ENCODE measurements at places on chromosomes 5 and 9.

- no peaks in the 10 kb centered on the region for H3K4me1 ChIP-seq
- H3K36me3 ChIP-seq = no peaks in the 10 kb centered on the region
- no peaks in the 10 kb centered on the region for H3K27me3 ChIP-seq
- H3K27ac ChIP-seq = no peak overlapping the region
- peak; percentile 62 for DNase-seq
Measured at GRCh38 chr5:61768692-61769281, 436.7 kb downstream of the ZSWIM6 start.

GRCh38 chr5:125367702-125368101 is 621.3 kb upstream of the ZNF608 start:
- no peak overlapping the region for H3K27ac ChIP-seq
- H3K27me3 ChIP-seq = no peaks in the 10 kb centered on the region
- no peak overlapping the region for H3K4me3 ChIP-seq
- no peak for DNase-seq

- H3K4me1 ChIP-seq = no peaks in the 10 kb centered on the region
- no peak overlapping the region for H3K27ac ChIP-seq
- no peak overlapping the region for H3K4me3 ChIP-seq
- H3K27me3 ChIP-seq = peaks cover 55% of the 10 kb centered on the region
Measured at GRCh38 chr5:135472141-135472540, 20.0 kb upstream of the TIFAB start.

GRCh38 chr5:162484986-162485385 is 417.4 kb downstream of the GABRG2 start:
- no peak overlapping the region for H3K27ac ChIP-seq
- H3K4me3 ChIP-seq = no peak overlapping the region
- H3K4me1 ChIP-seq = no peaks in the 10 kb centered on the region
- no peaks in the 10 kb centered on the region for H3K27me3 ChIP-seq

- no peaks in the 10 kb centered on the region for H3K4me1 ChIP-seq
- no peak for DNase-seq
- H3K27ac ChIP-seq = no peak overlapping the region
- H3K4me3 ChIP-seq = no peak overlapping the region
- no peaks in the 10 kb centered on the region for H3K36me3 ChIP-seq
- H3K27me3 ChIP-seq = peaks cover under 1% of the 10 kb centered on the region
Measured at GRCh38 chr9:107720501-107720900, 230.9 kb upstream of the KLF4 start.

- H3K27ac ChIP-seq = no peak overlapping the region
- no peak for DNase-seq
- peaks cover 7% of the 10 kb centered on the region for H3K36me3 ChIP-seq
Measured at GRCh38 chr5:154829589-154830218, 20.7 kb downstream of the FAXDC2 start.

DNA sequence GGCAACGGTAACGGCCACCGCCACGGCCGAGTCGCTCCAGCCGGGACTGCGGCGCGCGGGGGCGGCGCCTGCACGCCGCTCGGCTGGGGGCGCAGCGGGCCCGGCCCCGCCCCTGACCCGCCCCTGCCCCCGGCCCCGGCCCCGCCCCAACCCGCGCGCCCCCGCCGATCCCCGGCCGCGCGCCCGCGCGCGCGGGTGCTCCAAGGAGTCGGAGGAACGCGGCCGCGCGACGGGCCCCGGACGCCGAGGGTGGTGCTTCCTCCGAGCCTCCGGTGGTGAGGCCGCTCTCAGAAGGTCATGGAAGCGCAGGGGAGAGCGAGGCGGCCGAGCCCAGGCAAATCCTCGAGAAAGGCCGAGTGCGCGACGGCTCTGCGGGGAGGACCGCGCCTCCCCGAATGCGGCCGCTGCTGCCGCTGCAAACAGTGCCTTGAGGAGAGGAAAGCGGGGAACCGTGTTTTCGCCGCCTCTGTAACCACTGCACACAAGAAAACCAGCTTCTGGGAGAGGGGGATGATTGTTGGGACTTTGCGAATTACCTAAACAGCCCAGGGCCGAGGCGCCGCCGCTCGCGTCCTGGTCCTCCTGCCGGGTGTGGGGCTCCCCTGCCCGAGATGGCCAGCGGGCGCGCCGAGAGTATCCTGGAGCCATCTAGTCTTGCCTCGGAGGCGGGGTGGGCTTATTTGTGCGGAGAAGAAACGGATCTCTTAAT is at the start of gene LIFR:
TSS of gene LIFR (minus strand) at position 48 of the 709 bp plus-strand sequence. CDS start 25,999 bp downstream, outside the sequence.
- peak within 1 kb of the TSS; percentile 73 for H3K4me3 ChIP-seq
- no peaks in the 10 kb centered on the region for H3K27me3 ChIP-seq
- peaks cover 14% of the 10 kb centered on the region for H3K4me1 ChIP-seq
- DNase-seq = peak; percentile 89

DNA sequence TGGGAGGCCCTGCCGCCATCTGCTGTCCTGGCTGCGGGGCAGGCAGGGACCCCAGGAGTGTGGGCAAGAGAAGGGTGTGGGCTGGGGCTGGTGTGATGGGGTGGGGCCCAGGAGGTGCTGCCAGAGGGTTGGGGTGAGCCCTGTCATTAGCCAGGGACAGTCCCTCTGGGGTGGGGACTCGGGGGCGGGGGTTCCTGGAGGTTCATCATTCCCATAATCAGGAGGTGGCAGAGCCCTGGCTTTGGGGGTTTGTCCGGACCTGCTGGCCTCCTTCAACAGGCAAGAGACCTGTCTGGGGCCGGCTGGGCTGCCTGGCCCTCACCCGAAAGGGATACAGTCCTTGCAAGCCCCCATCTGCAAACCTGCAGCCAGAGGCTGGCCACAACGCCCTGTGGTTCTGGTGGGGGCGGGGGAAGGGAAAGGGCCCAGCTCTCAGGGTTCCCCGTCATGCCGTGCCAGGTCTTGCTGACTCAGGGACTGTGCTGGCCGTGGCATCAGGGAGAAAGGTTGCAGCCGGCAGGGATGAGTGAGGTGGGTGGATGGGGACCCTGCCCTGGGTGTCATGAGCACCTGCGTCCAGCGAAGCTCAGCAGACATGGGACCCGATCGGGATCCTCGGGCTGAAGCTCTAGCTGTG is 65.2 kb downstream of the MRPL36 start:
- no peak for DNase-seq
- H3K4me1 ChIP-seq = no peaks in the 10 kb centered on the region
- peaks cover 43% of the 10 kb centered on the region for H3K27me3 ChIP-seq
- no peaks in the 10 kb centered on the region for H3K36me3 ChIP-seq
- H3K4me3 ChIP-seq = no peak overlapping the region

DNA sequence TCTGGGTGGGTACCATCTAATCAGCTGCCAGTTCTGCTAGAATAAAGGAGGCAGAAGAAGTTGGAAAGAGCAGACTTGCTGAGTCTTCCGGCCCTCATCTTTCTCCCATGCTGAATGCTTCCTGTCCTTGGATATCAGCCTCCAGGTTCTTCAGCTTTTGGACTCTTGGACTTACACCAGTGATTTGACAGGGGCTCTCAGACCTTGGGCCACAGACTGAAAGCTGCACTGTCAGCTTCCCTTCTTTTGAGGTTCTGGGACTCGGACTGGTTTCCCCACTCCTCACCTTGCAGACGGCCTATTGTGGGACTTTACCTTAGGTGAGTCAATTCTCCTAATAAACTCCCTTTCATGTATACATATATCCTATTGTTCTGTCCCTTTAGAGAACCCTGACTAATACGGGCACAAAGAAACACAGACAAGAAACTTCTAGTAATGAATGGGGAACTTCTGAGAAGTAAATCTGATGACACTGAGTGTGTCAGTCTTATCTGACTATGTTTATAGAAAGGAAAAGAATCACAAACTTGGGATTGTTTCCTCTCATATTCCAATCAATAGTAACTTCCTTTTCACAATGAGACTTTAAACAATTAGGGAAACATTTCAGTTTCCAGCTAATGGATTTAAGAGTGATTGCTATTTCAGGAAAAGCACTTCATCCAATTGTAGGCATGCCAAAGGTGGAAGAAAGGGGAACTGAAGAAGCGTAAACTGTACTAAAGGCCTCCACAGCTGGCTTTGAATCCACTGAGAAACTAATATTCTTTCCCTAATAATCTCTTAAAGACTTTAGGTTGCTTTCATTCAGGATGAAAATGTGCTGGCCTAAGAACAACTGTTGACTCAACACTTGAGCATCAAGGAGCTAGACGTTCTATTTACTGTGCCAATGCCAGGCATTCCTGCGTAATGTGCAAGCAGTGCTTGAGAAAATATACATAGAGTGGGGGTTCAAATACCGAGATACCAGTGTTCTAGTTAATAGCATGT is 127.9 kb upstream of the PTGER4 start:
- H3K36me3 ChIP-seq = no peaks in the 10 kb centered on the region
- H3K27me3 ChIP-seq = no peaks in the 10 kb centered on the region
- no peak overlapping the region for H3K27ac ChIP-seq
- no peak for DNase-seq
- H3K4me1 ChIP-seq = no peaks in the 10 kb centered on the region

DNA sequence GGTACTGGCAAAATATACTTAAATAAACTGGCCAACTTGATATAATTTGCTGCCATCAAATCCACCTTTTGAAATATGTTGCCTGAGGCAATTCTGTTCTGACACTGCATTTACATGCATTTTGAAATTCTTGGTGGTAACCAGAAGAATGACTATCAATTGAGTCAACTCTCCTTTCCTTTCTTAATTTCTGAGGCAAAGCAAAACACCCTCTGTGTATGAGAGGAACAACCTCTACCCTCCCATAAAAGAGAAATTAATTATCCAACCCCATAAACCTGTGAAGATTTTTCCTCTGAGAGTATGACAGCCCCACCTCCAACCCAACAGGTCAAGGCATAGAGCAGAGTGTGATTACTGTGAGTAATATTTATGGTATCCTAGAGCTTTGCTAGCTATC is 286.8 kb downstream of the NR2F1-AS1 start:
- H3K4me3 ChIP-seq = no peak overlapping the region
- H3K27me3 ChIP-seq = no peaks in the 10 kb centered on the region
- peaks cover under 1% of the 10 kb centered on the region for H3K4me1 ChIP-seq
- DNase-seq = no peak

- peak; percentile 87 for DNase-seq
- H3K4me3 ChIP-seq = no peak overlapping the region
- no peak overlapping the region for H3K27ac ChIP-seq
- peaks cover 54% of the 10 kb centered on the region for H3K4me1 ChIP-seq
- no peaks in the 10 kb centered on the region for H3K27me3 ChIP-seq
- no peaks in the 10 kb centered on the region for H3K36me3 ChIP-seq
Measured at GRCh38 chr5:80967500-80968181, 7.5 kb downstream of the RASGRF2 start.

DNA sequence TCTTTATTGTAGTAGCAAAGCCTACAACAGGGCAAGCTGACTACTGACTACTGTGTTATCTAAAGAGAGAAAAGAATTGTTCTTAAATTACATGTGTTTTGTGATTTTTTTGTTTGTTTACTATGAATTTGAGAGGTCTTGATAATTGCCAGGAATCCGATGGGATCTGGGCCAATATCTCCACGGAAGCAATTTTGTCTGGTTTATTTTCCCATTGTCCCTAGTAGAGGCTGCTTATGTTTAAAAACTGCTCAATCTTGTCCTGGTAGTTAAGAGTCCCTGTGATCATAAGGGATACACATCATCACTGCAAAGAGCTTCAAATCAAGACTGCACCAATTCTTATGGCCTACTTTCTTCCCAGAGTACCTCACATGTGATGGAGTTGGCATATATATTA is 94.4 kb downstream of the GLDC start:
- no peak overlapping the region for H3K27ac ChIP-seq
- H3K36me3 ChIP-seq = no peaks in the 10 kb centered on the region
- no peak for DNase-seq
- H3K4me1 ChIP-seq = no peaks in the 10 kb centered on the region
- H3K27me3 ChIP-seq = no peaks in the 10 kb centered on the region

DNA sequence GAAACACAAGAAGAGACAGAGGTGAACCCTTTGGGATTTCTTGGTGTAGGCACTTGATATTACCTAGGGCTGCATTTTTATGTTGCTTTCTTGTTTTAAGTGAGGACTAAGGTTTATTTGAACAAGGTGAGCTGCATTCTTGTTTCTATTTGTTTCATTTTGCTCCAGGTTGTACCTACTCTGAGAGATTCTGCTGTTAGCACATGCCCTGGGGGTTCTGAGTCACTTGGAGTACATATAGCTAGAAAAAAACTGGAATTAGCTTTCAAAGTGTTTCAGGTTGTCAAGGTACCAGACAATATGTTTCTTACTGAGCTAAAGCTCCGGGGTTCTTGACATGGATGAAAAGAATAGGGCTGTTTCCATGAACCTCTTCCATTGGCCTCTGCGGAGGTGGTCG is 299.4 kb downstream of the ICE1 start:
- peaks cover 20% of the 10 kb centered on the region for H3K27me3 ChIP-seq
- no peak for DNase-seq
- no peak overlapping the region for H3K4me3 ChIP-seq
- no peaks in the 10 kb centered on the region for H3K4me1 ChIP-seq
- H3K27ac ChIP-seq = no peak overlapping the region
- no peaks in the 10 kb centered on the region for H3K36me3 ChIP-seq

- DNase-seq = no peak
- H3K27ac ChIP-seq = no peak overlapping the region
- no peak overlapping the region for H3K4me3 ChIP-seq
- H3K4me1 ChIP-seq = no peaks in the 10 kb centered on the region
- peaks cover 11% of the 10 kb centered on the region for H3K27me3 ChIP-seq
Measured at GRCh38 chr5:152465140-152465539, 60.1 kb upstream of the NMUR2 start.

- no peak overlapping the region for H3K4me3 ChIP-seq
- no peak for DNase-seq
- no peaks in the 10 kb centered on the region for H3K27me3 ChIP-seq
- no peaks in the 10 kb centered on the region for H3K4me1 ChIP-seq
Measured at GRCh38 chr5:26763215-26763614, 275.2 kb downstream of the CDH9 start.

GRCh38 chr5:74945561-74946165 is 79.5 kb upstream of the FAM169A start:
- peaks cover 11% of the 10 kb centered on the region for H3K4me1 ChIP-seq
- no peak overlapping the region for H3K4me3 ChIP-seq
- peaks cover 12% of the 10 kb centered on the region for H3K27me3 ChIP-seq
- no peak for DNase-seq

GRCh38 chr5:72234265-72234700 is 85.8 kb downstream of the MRPS27 start:
- peaks cover 3% of the 10 kb centered on the region for H3K4me1 ChIP-seq
- no peak overlapping the region for H3K27ac ChIP-seq
- peak; percentile 30 for DNase-seq

DNA sequence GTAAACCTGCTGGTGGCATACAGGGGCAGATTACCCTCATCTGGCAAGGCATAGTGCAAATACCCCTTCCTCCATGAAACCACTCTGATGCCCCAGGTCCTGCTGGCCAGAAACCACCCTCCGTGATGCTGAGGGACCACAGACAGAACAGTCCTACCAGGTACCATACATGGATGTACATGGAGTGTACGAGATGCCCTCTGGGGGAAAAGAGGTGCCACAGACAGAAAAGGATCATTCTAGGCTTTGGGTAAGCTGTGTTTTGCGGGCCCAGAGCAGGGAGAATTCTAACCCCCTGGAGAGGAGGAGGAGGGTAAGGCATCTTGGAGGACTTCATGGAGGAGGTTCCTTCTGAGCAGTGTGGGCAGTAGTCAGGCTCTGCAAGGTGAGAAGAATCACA is 68.3 kb downstream of the GABBR2 start:
- no peaks in the 10 kb centered on the region for H3K4me1 ChIP-seq
- no peak for DNase-seq
- peaks cover 12% of the 10 kb centered on the region for H3K27me3 ChIP-seq
- no peak overlapping the region for H3K4me3 ChIP-seq
- no peaks in the 10 kb centered on the region for H3K36me3 ChIP-seq

Data from A673 (cell line).